Chondrocyte (in vitro differentiated cells): ENCODE measurements at places on chromosomes 6 and 20.

- DNase-seq, result no peak
Measured at GRCh38 chr6:166202321-166202733, 34.7 kb upstream of the TBXT start.

GRCh38 chr6:114100215-114100994 is 129.5 kb upstream of the HDAC2 start:
- DNase-seq, result no peak

GRCh38 chr6:12339022-12339421 is 48.9 kb downstream of the EDN1 start:
- no peak for DNase-seq

GRCh38 chr6:42817907-42818306 is 36.1 kb downstream of the BICRAL start:
- no peak for DNase-seq

DNA sequence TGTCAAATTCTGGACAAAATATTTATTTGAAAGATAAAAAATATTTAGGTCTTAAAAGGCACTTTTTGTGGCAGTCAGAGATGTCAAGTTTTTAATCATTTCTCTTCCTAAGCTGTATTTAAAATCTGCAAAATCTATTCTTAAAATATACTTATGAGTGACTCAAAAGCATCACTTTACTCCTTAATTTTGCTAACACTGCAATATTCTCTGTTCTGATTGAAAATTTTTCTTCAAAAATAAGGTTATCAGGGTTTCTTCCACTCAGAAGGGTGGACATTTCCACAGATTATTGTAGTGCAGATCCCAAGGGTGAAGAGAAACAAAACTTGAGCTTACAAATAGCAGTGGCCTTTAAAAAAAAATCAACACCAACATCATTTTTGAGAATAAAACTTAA is 27.5 kb downstream of the PLEKHG1 start:
- DNase-seq, result no peak

GRCh38 chr20:13111249-13111911 is 102.6 kb downstream of the SPTLC3 start:
- DNase-seq, result no peak

GRCh38 chr6:2497922-2498623 is 252.6 kb downstream of the MYLK4 start:
- DNase-seq, result no peak

- DNase-seq, result peak; percentile 35
Measured at GRCh38 chr6:33723371-33724085, 12.0 kb upstream of the UQCC2 start.

DNA sequence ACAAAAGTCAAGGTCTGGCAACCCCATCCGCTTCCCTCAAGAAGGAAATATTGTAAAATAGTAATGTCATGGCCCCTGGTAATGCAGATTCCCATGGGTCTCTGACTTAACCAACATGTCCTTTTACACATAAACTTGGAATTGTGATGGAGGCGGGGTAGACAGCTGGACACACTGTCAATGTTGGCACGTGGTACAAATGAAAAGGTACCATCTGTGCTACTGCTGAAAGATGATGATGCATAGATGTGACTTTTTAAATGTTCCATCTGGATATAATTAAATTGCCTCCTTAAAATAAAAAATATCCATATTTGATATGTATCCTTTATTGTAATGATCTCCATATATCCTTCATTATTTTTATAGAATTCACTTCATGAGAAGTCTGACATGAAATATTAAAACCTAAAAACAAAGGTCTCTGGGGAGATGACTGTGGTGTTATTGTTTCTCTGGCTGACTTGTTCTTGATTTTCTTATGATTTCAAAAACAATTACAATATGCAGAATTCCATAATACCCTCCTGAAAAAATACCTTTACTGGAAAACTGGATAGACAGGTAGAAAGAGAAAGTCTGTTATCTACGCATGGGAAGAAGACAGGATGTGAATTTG is 104.5 kb downstream of the MKKS start:
- DNase-seq, result no peak

GRCh38 chr20:24361541-24361940 is 107.9 kb upstream of the SYNDIG1 start:
- no peak for DNase-seq

GRCh38 chr6:152338335-152339125 is 298.6 kb downstream of the SYNE1 start:
- no peak for DNase-seq

GRCh38 chr6:116390581-116390980 is 19.8 kb downstream of the DSE start:
- no peak for DNase-seq

DNA sequence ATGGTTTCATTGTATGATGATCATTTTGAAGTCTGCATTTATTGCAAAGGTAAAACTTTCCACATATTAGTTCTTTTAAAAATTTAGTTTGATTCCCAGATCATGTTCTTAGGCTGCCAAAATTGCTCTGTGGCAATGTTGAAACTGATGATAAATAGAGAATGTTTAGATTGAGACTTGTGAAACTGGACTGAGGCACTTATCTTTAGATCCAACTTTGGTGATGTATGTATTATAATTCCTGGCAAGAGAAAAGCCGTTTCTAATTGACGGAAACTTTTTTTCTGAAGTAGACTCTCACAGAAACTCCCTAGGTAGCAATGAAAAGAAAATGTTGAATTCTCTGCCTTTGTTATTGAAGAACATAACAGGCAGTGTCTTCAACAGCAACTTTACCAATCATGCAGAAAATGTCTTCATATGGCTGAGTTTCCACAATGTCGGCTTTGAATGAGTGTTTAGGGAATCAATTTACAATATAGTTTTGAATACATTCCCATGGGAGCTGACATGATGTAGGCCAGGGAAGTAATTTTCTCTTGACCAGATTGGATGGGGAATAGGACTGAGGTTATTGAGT is 456.2 kb downstream of the CD109 start:
- no peak for DNase-seq

DNA sequence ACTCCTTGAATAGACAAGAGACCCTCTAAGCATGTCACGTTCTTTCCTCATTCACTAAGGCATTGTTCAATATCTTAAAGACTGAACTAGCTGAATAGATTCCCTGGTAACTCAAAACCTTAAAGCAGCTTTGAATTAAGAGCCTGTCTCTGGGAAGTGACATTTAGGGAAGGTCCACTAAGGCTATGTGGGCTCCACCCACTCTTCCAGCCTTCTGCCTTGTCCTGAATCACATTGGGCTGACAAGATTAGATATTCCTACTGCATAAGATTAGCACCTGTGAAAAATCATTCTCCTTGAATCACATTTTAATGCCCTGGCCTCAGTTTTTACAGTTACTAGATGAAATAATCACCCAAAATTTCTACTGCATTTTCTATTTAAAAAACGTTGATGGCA is 36.3 kb downstream of the CLIC5 start:
- no peak for DNase-seq

GRCh38 chr6:155319902-155320301 is 5.6 kb upstream of the TFB1M start:
- no peak for DNase-seq

- DNase-seq, result no peak
Measured at GRCh38 chr6:165627366-165627765, 35.7 kb downstream of the PDE10A start.

DNA sequence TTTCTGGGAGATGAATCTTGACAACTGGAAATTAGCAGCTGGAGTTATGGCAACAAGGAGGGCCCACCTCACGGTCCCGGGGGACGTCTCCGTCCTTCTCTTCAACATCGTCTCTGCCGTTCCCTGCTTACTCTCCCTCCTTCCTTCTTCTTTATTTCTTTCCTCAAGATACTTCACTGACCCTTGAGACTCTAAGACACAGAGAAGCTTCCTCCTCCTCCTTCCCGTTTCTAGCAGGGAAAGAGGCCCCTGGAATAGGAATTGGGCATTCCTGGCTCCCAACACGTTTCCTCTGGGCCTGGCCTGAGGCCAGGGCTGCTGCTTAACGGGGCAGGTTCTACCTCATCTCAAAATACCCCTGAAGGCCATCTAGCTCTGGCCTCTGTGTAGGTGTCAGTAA is 189.9 kb upstream of the GMDS start:
- no peak for DNase-seq

DNA sequence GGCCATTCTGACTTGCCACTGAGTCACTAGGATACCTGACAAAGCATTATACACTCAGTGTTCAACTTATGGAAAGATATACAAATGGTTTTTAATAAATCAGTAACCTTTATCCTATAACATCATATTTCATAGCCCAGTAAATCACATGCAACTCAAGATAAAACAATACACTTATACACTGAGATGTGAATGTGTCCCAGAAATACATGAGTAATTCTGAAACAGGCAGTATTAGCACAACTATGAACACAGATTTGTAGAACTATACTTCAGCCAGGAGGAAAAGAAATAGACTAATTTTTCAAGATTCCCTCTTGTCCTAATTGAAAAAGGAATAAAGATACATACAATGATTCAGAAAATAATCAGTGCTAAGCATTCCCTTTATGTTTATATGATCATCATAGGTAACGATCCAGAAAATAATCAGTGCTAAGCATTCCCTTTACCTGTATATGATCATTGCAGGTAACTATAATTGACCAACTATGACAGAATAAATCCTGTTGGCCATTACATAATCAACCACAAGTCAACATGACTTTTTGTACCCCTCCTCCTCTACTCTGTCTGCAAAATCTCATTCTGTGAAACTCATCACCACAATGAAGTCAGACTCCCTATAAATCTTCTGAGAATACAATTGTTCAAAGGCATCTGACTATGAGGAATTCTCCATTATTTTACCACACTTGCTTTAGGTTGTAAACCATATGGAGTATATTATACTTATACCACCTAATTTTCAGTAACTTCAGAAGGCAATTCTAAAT is 30.3 kb downstream of the HACE1 start:
- no peak for DNase-seq

GRCh38 chr6:105097288-105097687 is 82.5 kb downstream of the POPDC3 start:
- DNase-seq, result no peak
